ENCODE measurements at places on chromosomes 4 and X.

GRCh38 chrX:63363788-63364187 is 12.7 kb upstream of the SPIN4 start:
- DNase-seq: no peak

DNA sequence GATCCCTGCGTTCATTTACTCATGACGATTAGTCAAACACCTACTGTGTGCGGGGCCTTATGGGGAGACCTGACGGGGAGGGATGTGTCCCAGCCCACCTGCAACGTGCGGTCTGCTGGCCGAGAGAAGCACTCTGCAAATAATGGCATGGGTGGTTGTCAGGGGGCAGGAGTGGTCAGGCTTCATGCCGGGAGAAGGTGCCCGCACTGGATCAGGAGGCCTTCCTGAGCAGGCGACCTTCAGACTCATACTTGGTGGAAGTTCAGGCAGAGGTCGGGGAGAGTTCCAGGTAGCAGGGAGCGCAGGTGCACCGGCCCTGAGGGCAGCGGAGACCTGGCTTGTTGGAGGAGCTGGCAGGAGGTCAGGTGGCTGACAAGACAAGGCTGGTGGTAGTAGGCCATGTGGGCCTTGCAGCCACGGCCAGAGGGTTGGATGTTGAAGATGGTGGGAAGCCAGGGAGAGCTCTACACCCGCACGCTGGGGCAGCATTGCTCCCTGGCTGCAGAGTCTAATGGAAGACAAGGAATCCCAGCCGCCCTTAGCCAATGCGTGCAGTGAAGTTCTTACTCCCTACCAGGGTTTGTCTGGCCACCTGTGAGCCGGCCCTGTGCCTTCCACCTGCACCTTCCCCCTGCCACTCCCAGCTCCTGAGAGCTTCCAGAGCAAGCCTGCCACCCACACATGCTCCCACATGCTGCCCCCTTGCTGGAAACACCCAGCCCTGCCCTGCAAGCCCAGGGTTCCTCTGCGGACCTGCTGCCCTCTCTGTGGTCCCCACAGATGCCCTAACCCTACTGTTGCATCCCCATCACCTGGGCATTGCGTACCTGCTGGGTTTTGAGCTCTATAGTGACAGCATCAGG is 97.3 kb downstream of the PSAPL1 start:
- no peak for DNase-seq

DNA sequence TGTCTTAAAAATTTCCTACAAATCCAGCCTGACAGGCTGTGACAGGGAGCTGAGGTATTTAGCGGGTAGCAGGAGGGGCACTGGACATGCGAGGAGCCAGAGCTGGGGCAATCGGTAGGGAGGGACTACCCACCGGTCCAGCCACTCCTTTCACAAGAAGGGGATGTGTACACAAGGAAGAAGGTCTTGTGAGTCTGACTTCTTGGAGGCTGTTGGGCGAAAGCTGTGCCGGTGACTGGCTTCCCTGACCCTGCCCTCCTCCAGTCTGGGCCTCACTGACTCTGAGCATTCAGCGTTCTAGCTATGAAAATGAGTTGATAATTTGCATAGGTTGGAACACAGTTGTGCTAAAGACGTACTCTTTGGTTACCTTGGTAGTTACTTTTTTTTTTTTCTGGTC is 12.7 kb upstream of the CXCL8 start:
- no peak for DNase-seq

GRCh38 chr4:123064390-123064789 is 142.0 kb upstream of the NUDT6 start:
- peak; percentile 94 for DNase-seq

GRCh38 chrX:9207142-9207541 is 173.2 kb upstream of the FAM9B start:
- DNase-seq: peak; percentile 1

GRCh38 chrX:152245213-152245612 is 106.8 kb upstream of the MAGEA10 start:
- no peak for DNase-seq

DNA sequence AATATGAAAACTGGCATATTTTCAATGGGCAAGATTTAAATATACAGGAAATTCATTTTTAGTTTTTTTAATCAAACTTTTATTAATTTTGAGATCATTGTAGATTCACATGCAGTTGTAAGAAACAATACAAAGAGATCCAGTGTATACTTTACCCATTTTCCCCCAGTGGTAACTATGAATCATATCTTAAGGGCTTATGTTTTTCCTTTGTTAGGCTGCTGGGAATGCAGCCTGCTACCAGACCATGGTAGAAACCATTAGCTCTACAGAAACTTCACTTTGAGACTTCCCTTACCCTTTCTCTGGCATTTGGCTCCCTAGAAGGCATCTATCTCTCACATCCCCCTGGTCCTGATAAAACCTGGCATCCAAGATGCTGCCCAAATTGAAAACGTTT is 147.6 kb upstream of the EOLA2 start:
- DNase-seq: peak; percentile 52

- no peak for DNase-seq
Observed at GRCh38 chrX:21655901-21656586, 2.1 kb downstream of the KLHL34 start.

DNA sequence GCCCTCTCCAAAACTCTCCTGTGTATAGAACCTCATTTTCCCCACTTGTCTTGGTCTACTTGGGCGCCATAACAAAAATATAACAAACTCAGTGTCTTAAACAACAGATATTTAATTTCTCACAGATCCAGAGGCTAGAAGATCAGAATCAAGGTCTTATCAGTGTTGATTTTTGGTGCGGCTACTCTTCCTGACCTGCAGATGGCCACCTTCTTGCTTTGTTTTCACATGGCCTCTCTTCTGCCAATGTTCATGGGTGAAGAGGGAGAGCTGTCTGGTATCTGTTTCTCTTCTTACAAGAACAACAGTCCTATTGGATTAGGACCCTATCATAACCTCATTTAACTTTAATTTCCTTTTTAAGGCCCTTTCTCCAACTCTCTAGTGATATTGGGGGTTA is 177.3 kb downstream of the PABPC4L start:
- DNase-seq: peak; percentile 17

DNA sequence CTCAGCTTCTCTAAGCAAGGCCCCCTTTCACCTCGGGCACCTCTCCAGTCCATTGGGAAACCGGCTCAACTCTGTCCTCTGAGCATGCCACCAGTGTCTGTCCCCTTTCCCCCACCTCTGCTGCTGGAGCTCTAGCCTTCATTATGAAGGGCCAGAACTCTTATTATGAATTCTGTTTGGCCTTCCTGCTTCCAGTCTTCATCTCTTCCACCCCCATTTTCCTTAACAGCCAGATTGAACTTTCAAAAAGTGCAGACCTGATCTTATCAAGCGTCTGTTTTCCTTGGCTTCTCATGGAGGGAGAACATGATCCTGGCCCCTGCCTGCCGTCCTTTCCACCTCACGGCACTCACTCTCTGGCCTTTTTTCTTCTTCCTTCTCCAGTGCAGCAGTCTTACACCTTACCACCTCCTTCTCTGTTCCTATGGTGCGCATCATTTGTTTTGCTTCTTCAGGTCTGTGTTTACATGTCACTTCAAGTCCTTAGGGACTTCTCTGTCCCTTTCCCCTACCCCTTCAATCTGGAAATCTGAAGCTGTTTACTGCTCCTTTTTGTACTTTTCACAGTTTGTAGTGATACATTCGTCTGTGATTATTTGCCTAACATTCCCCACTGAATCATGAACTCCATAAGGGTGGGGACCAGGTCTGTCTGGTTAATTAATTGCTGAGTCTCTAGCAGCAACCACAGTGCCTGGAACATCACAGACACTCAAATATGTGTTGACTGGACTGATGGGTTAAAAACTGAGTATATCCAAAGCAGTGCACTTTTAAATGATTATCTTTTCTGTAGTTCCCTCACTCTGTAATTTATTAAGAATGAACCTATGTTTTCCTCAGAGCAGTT is 55.8 kb downstream of the FNIP2 start:
- peak; percentile 44 for DNase-seq

DNA sequence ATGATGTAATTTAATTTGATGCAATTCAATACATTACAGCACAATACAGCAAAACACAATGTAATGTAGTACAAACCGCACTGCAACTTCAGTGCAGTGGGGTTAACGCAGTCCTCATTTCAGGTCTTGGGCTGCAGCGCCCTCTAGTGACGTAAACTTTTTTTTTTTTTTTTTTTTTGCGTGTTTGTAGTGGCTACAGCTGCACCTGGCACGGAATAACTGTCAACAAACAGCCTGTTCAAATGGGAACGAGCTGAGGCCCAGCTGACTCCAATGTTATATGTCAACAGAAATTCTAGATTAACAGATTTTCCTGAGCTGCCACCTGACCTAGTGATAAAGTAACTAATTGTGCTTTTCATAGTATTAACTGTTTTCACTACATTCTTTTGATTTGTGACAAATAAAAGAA is 33.5 kb upstream of the RASSF6 start:
- DNase-seq: peak; percentile 75

GRCh38 chrX:39853417-39854030 is 244.2 kb downstream of the BCOR start:
- DNase-seq: no peak

DNA sequence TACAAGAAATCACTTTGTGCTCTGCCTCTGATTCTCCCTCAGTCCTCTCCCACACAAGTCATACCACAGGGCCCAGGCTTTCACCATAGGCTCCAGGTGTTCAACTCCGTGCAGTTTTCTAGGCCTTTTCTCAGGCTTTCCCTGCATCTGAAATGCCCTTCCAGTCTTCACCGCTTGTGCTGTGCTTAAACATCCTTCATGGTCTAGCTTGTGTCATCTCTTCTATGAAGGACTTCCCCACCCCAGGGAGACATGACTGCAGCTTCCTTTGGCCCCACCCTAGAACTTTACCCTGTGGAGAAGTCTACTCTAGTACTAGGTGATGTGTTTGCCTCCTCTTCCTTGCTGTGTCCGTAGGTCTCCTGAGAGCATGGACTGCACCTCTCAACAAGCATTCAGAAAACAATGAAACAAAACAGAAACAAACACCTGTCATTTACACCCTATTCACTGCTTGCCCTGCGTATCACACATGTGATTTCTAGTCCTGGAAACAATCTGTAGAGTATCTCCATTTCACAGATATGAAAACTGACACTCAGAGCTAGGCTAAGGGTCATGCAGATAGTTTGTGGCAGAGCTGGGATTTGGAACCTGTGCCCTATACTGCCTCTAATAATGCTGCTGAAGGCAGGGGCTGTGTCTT is 22.7 kb upstream of the LEF1 start:
- no peak for DNase-seq

- peak; percentile 33 for DNase-seq
Observed at GRCh38 chr4:6331018-6331417, 61.4 kb downstream of the WFS1 start.

DNA sequence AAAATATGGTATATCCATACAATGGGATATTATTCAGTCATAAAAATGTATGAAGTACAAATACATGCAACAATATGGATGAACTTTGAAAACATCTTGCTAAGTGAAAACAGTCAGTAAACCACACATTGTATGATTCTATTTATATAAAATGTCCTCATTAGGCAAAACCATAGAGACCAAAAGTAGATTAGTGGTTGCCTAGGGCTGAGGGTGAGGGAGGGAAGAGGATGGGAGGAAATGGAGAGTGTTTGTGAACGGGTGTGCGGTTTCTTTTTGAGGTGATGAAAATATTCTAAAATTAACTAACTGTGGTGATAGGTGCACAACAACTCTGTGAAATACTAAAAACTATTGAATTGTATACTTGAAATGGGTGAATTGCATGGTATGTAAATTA is 29.6 kb downstream of the TEX11 start:
- no peak for DNase-seq

GRCh38 chrX:50432829-50433289 is 37.8 kb downstream of the DGKK start:
- no peak for DNase-seq

- DNase-seq: no peak
Observed at GRCh38 chrX:9983846-9984245, 16.7 kb downstream of the CLDN34 start.

- no peak for DNase-seq
Observed at GRCh38 chrX:43728966-43729365, 72.9 kb downstream of the MAOA start.

DNA sequence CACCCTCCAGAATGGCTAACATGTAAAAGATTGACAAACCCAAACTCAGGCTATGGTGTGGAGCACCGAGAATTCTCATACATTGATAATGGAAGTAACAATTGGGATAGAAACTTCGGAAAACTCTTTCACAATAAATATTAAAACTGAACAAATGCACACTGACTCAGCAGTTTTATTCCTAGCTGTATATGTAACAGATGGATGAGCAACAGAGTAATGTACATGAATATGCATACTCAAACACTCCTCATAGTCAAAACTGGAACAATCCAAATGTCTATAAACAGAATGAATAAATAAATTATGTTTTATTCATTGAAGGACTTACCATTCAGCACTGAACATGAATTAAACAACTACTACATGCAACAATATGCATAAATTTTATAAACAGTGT is 37.1 kb upstream of the PDE5A start:
- no peak for DNase-seq

- peak; percentile 80 for DNase-seq
Observed at GRCh38 chr4:145482209-145483037, 770 bp downstream of the SMAD1 start.

GRCh38 chrX:46376246-46376885 is 168.9 kb downstream of the ZNF674 start:
- peak; percentile 70 for DNase-seq

GRCh38 chr4:16660656-16661055 is 237.8 kb downstream of the LDB2 start:
- no peak for DNase-seq

DNA sequence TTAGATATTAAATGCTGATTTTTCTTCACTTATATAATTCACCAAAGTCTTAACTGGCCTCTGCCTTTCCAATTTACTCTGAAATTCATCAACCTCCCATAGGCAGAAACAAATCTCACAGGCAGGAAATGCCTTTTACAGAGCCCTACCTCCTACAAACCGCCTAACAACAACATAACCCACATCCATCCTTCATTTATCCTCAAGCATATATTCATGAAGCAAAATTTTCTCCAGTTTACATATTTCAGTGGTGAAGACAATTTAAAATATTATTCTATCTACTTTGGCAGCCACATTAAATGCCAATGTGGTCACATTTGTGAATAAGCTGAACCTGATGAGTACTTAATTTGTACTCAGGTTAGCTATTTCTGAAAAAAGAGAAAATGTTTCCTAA is 30.3 kb downstream of the SEPSECS start:
- peak; percentile 6 for DNase-seq

- DNase-seq: no peak
Observed at GRCh38 chr4:158540125-158540907, 18.6 kb downstream of the RXFP1 start.

DNA sequence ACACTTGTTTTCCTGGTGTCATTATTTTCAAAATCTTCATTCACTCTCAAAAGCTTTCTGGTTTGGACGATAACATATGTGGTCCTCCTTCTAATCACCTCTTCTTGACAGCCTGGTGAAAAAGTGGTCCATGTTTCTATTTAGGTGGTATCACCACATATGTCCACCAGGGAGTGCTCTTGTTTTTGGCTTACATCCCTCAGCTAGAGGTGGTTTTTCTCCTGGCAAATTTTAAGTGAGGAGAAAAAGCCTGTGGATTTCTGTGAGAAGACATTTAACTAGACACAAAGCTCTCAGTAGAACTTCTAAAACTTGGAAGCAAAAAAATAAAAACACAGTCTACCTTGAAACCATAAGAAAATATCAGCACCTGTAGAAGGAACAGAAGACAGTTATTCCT is 58.0 kb upstream of the FRMPD4 start:
- DNase-seq: peak; percentile 69

- no peak for DNase-seq
Observed at GRCh38 chr4:154234576-154234975, 257.0 kb downstream of the DCHS2 start.

All from fibroblast of pulmonary artery (primary cell).